ENCODE measurements at places on chromosomes 6 and 20.

DNA sequence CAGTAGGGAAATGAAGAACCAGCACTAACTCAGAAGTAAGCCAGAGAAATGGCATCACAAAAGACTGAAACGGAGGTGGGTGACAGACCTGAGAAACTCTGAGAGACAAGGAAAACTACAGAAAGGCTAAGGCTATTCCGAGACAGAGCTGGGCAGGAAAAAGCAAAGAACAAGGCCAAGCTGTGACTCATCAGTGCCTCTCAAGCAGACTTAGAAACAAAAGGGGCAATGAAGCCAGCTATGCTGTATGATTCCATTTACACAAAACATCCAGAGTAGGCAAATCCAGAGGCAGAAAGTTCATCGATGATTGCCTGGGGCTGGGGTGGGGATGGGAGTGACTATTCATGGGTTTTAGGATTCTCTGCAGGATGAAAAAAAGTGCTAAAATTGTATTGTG, 50.0 kb downstream of the SLC23A2 start:
- DNase-seq, result no peak

- DNase-seq, result no peak
These were observed 130.2 kb upstream of the SYNDIG1 start for GRCh38 chr20:24339210-24339641.

DNA sequence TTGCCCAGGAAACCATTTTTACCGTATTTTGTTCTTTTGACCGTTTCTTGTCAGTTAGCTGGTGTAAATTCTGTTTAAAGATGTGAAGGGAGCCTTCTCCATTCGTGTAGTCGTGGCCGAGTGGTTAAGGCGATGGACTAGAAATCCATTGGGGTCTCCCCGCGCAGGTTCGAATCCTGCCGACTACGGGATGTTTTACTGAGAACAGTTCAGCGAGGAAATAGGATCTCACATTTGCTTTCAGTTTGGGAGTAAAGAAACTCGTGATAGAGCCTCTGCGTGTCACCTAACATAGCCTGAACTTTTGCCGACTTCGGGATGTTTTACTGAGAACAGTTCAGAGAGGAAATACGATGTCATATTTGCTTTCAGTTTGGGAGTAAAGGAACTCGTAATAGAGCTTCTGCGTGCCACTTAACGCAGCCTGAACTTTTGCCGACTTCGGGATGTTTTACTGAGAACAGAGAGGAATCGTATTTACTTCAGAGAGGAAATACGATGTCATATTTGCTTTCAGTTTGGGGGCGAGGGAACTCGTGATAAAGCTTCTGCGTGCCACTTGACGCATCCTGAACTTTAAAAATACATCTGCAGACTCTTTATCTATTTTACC, 5.9 kb upstream of the ZNF184 start:
- peak; percentile 62 for DNase-seq

DNA sequence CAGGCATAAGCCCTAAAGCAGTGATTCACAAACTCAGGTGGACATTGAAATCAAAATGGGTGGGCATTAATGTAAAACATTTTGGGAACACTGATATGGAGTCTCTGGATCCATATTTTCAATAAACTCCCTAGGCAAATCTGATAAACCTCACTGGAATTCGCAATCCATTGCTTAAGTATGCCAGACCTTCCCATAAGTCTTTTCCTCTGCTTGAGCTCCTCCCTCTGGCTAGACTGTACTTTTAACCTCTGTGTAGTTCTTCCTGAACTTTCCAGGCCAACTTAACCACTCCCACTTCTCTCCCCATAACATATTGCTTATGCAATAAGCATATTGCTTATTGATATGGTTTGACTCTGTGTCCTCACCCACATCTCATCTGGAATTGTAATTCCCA, 629.7 kb upstream of the IMPG1 start:
- no peak for DNase-seq

DNA sequence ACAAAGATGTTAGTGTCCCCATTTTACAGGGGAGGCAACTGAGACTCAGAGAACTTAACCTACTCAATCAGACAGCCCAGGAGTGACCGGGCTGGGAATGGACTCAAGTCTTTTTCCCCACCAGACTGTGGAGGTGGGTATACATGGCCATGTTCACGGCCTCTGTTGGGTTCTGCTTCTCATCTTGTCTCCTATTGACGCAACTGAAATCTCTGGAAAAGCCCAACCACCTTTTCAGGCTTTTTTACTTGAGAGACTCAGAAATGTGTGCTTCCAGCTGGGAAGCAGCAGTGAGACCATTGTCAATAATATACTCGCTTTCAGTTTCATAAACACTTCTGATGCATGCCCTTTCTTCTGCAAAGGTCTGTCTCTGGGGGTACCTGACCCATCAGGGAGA, 70.7 kb downstream of the SOBP start:
- DNase-seq, result no peak

DNA sequence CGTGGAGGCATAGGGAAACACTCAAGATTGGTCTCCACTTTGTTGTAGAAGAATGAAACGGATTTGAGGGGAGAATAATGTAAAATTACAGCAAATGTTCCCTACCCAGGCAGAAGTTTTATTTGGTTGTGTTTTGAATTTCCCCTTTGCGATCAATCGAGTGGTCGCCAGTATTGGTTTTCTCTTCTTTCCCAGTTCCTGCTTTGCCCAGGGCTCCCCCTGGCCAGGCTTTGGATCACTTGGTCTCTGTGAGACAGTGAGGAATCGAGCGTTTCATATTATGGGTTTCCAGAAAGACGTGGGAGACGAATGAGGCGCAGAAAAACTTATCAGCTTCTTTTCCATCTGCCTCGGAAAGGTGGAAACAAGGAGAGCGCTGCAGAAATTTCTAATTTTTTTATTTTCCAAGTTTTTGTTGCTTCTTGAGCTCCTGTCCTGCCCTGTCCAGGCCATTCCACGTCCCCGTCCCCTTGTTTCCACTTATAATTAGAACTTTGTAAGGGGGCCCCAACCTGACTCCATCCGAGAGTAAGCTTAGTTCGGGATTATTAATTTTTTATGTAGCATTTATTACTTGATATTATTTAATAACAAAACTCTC, 7.5 kb upstream of the TBX18 start:
- DNase-seq, result no peak

DNA sequence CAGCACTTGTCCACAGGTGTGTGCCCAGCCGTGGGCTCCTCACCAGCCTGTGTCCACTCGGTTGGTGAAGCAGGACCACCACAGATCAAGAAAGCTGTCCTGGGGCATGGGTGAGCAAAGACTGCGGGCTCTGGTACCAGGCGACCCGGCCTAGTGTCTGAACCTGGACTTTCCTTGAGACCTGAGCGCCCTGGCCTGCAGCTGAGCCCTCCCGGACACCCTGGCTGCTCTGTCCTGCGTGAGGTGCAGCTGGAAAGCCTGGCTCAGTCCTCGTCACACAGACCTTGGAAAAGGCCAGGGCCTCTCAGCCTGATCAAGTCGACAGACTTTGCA, 201.2 kb upstream of the THBS2 start:
- DNase-seq, result no peak

GRCh38 chr6:7907159-7907558, 3.4 kb downstream of the TXNDC5 start:
- DNase-seq, result no peak

DNA sequence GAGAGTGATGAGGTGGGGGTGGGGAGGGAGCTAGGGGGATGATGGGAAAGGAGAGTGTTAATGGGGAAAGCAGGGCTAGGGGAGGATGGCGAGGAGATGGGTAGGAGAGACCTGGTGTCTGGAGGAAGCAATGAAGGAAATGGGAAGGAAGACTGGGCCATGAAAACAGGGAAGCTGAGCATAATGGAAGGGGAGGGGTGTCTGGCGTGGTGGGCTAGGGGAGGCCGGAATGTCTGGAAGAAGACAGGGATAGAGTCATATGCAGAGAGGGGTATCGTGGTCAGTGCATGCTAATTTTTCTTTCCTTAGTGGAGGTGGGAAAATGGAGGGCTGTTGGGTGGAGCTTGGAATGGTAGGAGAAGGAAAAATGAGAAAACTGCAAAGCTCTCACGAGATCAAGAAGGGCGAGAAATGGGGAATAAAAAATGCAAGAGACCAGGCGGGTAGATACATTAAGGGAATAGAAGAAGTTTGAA, 423 bp downstream of the KLHDC3 start:
- DNase-seq, result no peak

- DNase-seq, result no peak
These were observed 6.0 kb downstream of the SDC4 start for GRCh38 chr20:45341939-45342854.

- no peak for DNase-seq
These were observed 290.0 kb upstream of the PTCHD4 start for GRCh38 chr6:48401016-48401415.

DNA sequence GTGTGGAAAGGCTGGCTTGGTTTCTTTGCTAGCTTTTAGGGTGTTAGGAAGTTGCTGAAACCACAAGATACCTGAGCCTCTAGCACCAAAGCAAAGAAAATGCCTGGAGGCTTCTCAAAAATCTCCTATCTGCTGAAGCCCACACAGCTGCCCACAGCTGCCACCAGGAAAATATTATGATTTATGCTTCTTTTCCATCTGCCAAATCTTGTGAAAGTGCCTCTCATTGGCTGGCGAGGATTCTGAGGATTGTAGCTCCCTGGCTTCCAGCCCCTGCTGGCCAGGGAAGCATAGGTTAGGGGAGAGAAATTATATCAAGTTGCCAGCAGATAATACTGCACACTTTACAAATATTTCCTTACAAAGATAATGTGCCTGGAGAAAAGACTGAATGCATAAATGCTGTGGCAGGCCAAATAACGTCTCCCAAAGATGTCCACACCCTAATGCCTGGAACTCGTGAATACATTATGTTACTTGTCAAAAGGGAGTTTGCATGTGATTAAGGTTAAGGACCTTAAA, 98.4 kb downstream of the MRPL14 start:
- no peak for DNase-seq

- DNase-seq, result no peak
These were observed 16.7 kb upstream of the CDK5RAP1 start for GRCh38 chr20:33418033-33418432.

DNA sequence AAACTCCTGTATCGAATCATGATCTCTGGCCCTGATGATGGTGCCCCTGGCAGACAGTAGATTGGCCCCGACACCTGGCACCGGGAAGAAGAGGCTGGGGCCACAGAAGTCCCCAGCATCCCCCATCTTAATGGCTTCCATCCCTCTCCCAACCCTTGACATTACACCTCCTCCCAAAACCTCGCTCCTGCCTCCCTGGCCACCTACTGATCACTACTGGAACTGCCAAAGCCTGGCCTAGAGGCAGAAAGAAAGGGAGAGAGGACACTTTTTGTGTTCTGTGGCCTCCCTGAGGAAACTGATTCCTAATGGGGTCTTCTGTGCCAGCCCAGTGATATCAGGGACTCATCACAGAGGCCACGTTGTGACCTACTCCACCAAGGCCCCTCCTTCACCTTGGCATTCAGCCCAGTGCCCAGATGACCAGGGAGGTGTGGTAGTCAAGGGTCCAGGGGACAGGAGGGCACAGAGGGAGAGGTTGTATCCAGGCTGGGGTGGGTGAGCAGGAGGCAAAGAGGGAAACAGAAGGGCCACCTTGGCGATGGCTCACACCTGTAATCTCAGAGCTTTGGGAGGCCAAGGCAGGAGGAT, 6.1 kb downstream of the C20orf173 start:
- no peak for DNase-seq

DNA sequence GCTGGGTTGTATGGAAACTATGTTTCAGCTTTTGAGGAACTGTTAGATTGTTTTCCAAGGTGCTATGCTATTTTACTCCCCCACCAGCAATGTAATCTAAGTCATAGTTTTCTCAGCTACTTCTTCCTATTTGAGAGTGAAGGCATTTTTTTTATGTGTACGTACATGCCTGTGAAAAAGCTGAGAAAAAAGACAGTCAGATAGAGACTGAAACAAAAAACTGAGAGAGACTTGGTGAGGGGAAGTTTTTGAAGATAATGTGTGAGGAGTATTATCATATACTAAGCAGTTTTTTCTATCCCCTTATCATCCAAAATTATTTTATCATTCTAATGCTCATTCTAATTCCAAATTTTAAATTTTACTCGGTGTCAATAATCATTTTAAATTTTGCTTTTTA, 780.0 kb downstream of the BCKDHB start:
- no peak for DNase-seq

GRCh38 chr6:105317607-105318533, 85.0 kb downstream of the PREP start:
- no peak for DNase-seq

- DNase-seq, result no peak
These were observed 2.5 kb downstream of the BMP5 start for GRCh38 chr6:55872866-55873265.

- DNase-seq, result no peak
These were observed 20.1 kb downstream of the CENPW start for GRCh38 chr6:126359936-126360537.

GRCh38 chr6:14153228-14153627, 35.7 kb downstream of the CD83 start:
- DNase-seq, result no peak

DNA sequence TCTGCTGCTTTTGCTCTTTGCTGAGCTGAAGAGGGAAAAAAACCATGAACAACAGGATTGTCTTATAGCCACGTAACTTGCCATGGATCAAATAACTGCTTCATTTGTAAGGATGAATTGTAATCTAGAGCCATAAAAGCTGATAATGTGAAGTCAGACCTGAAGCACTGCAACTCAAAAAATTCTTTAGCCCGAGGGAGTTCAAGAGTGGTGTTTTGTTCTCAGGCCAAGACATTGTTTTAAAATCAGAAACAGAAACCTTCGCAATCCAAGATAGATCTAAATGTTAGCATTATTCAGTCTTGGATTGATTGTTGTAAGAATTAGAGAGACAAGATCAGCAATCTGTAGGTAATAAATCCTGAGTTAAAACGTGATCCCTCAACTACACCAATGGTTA, at the start of gene TRAPPC3L:
TSS of gene TRAPPC3L (minus strand) at position 34 of the 400 bp plus-strand sequence. CDS start 170 bp downstream, outside the sequence.
- DNase-seq, result no peak

DNA sequence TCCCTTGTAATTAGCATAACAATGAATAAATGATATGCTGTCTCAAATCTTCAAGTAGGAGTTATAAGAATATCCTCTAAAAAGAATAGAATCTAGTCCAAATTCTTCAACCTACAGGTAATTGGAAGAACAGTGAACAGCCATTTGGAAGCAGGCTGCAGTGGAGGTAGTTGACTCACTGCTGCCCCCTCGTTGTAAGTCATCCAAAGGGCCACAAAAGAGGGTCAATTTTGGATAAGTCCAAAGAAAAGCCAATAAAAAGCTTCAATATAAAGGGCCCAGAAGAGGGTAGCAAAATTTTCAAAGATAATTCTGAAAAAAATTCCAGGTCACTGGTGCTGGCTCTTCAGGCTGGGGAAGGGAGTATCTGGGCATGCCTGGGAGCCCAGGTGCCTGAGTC, 60.8 kb upstream of the SSTR4 start:
- DNase-seq, result no peak
